ENCODE measurements at places on chromosomes 6 and 20.
A peak's percentile ranks its signal among the peaks of the same experiment; 100 is the strongest.

DNA sequence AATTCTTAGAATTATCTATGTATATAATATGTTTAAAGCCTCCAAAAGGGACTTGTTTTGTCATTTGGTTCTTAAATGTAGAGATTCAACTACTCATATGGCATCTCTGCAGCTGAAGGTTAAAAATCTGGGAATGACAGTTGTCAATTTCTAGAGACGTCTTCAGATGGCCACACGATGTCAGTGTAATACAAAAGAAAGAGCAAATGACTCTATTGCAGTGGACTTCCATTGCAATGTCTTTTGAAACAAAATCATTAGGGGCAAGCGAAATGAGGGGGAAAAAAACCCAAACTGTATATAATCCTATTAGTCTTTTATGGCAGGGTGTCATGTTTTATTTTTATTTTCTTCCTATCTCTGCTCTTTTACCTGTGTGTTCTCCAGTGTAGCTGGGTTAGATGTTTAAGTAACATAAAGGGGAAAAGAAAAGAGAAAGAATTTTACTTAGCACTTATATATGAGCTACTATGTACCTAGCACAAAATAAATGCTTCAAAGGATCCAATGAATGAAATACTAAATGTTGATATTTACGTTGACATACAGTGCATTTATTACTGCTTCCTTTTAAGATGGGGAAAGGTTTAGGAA lies 26.2 kb downstream of the CCN2 start:
- peak; percentile 74 for DNase-seq

- DNase-seq = no peak
Measured at GRCh38 chr20:8012724-8013123, 6.8 kb downstream of the TMX4 start.

GRCh38 chr6:70415247-70415646 lies 1.9 kb downstream of the FAM135A start:
- DNase-seq = no peak

- DNase-seq = no peak
Measured at GRCh38 chr20:51262240-51262639, 239.3 kb upstream of the KCNG1 start.

DNA sequence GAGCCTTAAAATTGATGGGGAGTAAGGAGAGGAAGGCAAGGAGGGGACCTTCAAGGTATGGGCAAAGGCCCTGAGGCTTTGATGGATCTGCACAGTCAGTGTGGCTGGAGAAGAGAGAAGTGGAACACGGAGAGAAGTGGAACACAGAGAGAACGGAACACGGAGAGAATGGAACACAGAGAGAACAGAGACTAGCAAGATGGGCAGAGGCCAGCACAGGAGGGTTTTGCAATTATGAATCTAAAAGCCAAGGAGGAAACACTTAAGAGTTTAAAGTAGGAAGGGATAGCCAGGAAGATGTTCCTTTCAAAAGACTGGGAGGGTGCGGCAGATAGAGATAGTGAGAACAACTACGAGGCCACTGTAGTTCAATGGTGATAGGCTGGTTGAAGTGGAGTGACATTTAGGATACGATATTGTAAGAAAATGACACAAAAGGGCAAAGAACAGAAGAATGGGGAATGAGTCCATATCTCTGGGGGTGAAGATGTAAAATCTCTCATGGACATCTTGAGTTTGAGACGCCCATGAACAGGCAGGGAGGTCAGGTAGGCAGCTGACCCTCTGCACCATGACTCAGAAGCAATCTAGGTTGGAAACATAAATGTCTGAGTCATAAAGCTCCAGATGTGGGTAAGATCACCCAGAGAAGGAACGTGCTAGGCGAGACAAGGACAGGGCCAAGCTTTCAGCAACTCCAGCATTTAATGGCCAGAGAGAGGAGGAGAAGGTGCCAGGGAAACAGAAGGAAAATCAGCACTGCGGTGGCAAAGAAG lies 25.4 kb downstream of the ZMYND8 start:
- peak; percentile 92 for DNase-seq

DNA sequence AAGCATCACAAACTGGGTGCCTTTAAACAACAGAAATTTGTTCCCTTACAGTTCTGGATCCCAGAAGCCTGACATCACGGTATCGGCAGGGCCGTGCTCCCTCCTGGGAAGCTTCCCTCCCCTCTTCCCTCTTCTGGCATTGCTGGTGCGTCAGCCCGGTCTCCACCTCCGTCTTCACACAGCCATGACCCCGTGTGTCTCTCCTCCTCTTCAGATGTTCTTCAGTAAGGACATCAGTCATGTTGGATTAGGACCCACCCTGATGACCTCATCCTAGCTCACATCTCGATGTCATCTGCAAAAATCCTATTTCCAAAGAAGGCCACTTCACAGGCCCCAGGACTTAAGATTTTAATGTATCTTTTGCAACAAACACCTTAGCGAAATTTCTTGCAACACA lies 38.4 kb upstream of the TBXT start:
- DNase-seq = no peak

DNA sequence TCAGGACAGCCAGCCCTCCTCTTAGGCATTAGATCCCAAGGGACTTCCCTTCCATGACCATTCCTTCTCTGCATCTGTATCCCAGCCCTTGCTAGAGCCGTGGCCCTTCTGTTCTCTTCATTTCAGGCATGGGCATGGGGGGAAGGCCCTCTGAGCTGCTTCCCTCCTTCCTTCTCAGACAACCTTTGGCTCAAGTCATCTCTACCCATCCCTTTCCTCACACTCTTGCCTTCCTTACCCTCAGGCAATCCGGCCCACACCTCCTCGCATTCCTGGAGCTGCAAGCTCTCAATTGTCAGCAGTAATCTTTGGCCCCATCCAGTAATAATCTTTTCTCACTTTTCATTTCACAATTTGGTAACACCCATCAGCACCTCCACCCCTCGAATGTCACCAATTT lies 426.9 kb upstream of the JARID2 start:
- no peak for DNase-seq

DNA sequence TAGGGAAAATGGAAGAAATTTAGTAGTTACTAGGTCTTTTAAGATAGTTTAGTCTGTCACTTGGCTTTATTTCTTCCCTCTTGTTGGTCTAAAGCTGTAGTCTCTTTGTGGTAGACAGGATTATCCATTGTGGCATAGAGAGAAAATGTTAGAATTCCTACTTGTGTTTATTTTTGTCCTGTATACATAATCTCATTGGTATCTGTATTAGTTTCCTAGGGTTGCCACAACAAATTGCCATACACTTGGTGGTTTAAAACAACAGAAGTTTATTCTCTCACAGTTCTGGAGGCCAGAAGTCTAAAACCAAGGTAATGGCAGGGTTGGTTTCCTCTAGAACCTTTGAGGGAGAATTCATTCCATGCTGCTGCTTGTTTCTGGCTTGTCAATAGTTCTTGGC lies 119.4 kb downstream of the ZFAND3 start:
- peak; percentile 46 for DNase-seq

- peak; percentile 91 for DNase-seq
Measured at GRCh38 chr6:142693441-142693840, 251.5 kb downstream of the HIVEP2 start.

- DNase-seq = no peak
Measured at GRCh38 chr20:23294166-23294565, 56.4 kb upstream of the NXT1 start.

DNA sequence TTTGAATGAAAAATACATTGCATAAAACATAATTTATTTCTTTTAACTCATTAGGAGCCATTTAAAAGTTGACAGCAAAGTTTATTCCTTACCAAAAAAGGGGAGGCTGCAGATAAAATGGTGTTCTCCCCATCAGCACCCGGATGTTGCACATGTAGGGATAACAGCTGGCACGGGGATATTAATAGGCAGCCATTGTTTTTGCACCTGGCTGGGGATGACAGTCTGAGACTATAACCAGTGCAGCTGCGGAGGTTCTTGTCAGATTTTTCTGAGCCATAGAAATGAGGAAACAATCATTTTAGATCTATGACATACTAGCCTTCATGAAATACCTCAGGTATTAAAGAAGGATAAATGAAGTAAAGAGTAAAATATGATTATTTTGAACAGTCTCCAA lies 20.1 kb upstream of the HECA start:
- DNase-seq = no peak

- no peak for DNase-seq
Measured at GRCh38 chr20:43988451-43988850, 73.8 kb downstream of the TOX2 start.

DNA sequence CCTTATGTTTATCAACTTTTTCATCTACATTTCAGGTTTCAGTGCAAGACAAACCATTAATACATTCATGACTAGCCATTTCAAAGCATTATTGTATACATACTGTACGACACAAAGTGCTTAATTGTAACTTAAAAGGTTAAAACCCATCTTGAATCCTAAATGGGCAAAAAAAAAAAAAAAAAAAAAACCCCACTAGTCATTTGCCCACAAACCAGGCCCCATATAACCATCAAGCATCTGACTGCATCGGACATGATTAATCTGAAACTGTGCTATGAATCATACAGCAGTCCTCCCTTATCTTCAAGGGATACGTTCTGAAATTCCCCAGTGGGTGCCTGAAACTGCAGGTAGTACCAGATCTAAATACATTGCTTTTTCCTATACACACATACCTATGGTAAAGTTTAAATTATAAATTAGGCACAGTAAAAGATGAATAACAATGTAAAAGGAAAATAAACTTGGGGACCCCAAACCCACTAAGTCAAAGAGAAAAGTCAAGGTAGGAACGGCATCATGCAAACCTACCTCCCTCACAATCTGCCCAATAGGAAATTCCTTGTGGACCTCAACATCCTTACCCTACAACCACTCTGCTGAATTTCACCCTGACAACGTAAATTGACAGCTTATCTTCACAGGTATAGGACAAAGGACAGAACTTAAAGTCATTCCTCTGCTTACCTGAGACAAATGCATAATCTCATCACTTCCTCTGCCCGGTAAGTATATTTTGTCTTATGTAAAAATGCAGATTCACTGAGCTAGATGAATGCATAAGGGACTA lies 14.3 kb downstream of the B4GALT5 start:
- peak; percentile 79 for DNase-seq

- DNase-seq = no peak
Measured at GRCh38 chr6:17015144-17015543, 86.7 kb upstream of the STMND1 start.

DNA sequence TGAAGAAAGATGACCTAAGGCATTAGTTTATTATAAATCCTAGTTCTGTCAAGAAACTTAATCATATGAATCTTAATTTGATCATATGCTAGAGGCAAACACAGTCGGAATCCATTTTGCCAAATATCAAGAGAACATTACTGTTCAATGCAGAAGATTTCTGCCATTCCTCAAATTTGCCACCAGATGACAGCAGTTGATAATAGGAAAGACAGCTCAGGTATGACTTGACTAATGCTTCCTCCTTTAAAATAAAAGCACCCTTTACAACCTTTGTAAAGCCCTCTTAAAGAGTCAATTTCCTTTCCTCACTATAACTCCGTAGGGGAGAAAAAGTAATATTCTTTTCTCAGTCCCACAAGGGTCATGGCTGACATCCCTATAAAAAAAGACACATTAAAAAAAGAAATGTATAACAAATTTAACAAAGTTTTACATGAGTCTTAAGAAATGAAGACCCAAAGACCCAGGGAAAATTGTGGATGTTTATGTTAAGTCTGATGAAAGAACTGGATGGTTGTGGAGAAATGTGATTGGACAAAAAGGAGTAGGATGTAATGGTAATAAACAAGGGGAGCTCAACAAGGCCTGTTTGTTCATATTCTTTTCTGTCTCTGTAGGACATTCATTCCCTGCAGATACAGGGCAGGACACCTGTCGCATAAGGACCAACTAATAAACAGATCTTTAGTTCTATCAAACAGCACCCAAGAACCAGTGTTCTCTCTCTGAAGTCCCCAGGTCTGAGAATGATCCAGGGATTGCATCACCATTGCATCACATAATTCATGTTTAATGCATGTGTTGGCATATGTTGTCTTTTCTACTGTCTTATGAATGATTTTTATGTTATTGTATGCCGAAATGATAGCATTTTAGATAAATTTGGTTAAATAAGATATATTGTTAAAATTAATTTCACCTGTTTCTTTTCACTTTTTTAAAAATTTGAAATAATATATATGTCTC lies 23.0 kb upstream of the IL17A start:
- peak; percentile 28 for DNase-seq

DNA sequence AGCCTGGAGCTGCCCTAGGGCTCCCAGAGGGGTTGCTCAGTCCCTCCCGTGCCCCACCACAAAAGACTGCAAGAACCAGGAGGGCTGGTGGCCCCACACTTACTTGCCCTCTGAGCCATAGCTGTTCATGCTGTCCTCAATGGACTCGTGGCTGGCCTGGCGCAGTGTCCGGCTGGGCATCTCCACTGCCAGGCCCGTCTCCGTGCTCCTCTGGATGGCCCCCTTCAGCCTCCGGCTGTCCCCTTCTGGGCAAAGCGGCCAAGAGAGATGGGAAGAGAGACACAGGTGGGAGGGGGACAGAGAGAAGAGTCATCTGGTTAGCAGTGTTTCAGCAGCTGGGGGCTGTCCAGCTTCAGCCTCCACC lies 25.5 kb downstream of the KCNK15 start:
- DNase-seq = no peak

GRCh38 chr6:9140172-9140571 lies 704.8 kb upstream of the SLC35B3 start:
- peak; percentile 13 for DNase-seq

GRCh38 chr6:138253731-138254130 lies 35.4 kb upstream of the PBOV1 start:
- DNase-seq = no peak

DNA sequence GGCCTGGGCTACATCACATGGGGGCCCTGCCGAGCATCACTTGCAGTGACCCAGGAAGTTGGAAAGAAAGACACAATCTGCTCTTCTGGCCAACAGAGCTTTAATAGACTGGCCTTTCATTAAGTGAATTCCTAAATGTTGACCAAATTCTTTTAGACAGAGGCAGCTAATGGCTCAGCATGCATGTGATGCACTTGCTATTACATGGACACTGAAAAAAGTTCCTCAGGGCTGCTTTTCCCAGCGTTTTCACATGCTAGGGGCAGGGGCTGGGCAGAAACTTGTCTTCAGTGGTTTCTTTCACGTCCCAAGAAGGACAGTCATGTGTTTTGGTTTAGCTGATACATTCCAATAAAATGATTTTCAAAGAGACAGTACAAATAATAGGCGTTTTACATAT lies 651.0 kb upstream of the SLC35B3 start:
- peak; percentile 75 for DNase-seq

GRCh38 chr6:40630488-40630887 lies 43.3 kb upstream of the LRFN2 start:
- no peak for DNase-seq

Measured in EH (cell line).